ENCODE measurements at places on chromosomes 5 and 9.

- no peak for DNase-seq
These were observed 115.7 kb downstream of the TLE1 start for GRCh38 chr9:81573415-81574321.

- DNase-seq = no peak
These were observed 778 bp downstream of the TRIM41 start for GRCh38 chr5:181223729-181224389.

DNA sequence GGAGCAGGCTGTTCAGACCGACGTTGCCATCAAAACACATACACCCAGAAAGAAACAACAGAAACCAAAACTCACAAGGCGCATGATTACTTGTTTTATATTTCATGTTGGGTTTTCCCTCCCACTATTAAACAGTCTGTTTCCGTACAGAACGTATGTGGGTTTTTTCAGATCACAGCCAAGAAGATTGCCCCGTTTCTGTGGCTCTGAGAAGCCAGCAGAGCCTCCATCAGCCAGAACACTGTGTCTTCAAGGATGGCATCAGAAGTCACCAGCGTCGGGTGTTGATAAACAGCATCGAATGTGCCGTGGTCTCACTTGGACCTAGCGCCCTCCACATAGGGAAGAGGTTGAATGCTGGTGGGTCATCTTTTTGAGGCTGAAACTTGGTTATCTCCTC, 42.8 kb downstream of the FAM78A start:
- no peak for DNase-seq

DNA sequence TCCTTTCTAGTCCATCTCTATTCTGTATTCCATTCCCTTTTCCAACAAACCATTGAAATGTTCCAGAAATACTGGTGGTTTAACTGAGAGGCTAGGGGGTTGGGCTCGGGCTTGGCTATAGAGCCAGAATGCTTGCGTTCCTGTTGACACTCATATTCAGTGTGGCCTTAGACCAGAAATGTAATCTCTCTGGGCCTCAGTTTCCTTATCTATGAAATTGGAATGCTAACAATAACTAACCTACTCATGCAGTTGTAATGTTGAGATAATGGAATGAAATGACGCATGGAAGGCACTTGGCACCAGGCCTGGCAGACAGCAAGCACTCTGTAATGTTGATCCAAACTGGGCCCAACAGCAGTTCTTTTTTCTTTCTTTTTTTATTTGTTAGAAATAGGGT, 26.8 kb downstream of the JADE2 start:
- DNase-seq = no peak
